ENCODE measurements at places on chromosomes 5 and 9. TPM values are rescaled to one million over a fixed set of nuclear protein-coding genes. Genes with fewer than 3 reads are reported as not detected.
A peak's percentile ranks its signal among the peaks of the same experiment; 100 is the strongest.

GRCh38 chr9:34382054-34382453 lies 5.4 kb upstream of the MYORG start:
- DNase-seq, result no peak

- DNase-seq, result no peak
Observed at GRCh38 chr5:1794901-1795290, 4.7 kb downstream of the MRPL36 start.

DNA sequence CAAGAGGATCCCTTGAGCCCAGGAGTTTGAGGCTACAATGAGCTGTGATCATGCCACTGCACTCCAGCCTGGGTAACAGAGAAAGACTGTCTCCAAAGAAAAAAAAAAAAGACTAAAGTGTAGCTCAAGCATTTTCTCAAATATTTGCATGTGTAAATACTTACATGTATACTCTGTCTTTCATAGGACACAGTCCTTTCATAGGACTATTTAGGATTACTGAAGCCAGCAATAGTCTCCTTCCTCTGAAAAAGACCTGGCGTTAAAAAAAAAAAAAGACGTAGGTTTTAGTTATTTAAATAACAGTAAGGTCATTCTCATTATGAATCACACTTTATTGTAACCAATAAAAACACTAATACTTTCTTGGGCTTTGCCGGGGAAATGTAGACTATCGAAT lies 29.9 kb downstream of the HSDL2 start:
- DNase-seq, result no peak

GRCh38 chr5:15501091-15501791 lies 1.3 kb downstream of the FBXL7 start:
- peak; percentile 86 for DNase-seq

DNA sequence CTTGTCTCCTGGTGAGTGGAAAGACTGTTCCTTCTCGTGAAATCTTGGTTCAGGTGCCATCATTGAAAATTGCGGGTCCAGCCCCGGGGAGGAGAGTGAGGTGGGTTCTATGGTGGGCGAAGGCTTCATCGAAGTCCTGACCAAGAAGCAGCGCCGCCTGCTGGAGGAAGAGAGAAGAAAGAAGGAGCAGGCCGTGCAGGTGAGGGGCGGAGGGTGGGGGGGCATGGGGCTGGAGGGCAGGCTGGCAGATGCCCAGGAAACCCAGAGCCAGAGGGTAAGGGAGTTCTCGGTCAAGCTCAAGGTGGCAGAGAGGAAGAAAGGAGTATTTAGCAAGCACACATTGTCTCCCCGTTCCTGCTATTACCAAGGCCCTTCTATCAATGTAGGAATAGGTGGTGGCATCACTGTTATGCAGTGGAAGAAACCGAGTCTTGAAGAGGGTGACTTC lies 24.3 kb upstream of the POMT1 start:
- DNase-seq, result peak; percentile 81

- no peak for DNase-seq
Observed at GRCh38 chr5:127898551-127899213, 184.9 kb upstream of the SLC12A2 start.

DNA sequence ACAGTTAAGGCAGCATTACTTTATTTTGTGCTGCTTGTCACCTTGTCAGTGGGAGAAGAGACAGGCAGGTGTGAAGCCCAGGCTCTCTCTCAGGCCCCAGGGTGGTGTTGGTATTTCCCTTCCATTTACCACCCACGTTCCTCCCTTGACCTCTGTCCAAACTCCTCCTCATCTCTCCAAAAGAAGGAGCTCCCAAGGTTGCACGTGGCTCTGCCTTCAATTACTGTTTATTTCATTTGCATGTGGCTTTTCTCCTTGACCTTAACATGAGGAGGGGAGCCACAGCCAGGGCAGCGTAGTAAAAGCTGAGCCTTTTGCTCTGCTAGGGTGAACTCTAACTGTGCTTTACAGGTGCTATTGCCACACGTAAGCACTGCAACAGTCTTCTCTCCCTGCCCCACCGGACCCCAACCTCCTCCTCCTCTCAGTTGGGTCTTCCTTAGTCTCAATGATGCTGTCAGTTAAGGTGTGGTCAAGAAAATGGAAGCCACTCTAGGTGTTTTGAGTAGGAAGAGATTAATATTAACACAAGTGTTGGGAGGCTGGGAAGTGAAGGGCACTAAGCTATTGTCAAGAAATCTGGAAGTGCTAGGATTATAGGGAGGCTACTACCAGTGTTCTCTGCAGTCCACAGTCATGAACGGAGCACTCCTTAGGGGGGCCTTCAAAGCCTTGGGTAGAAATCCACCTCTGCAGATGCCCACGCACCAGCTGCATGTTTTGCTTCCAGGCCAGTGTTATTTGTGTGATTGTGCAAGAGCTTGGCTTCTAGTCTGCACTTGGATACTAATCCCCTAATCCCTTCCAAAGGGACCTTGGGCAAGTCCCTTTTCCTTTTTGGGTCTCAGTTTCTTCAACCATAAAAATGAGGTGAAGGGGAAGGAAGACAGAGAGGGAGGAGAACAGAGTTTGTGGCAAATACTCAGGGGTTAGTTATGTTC lies 3.9 kb upstream of the ALDH1B1 start:
- DNase-seq, result no peak

- DNase-seq, result peak; percentile 69
Observed at GRCh38 chr5:523441-524222, 617 bp downstream of the SLC9A3 start.

DNA sequence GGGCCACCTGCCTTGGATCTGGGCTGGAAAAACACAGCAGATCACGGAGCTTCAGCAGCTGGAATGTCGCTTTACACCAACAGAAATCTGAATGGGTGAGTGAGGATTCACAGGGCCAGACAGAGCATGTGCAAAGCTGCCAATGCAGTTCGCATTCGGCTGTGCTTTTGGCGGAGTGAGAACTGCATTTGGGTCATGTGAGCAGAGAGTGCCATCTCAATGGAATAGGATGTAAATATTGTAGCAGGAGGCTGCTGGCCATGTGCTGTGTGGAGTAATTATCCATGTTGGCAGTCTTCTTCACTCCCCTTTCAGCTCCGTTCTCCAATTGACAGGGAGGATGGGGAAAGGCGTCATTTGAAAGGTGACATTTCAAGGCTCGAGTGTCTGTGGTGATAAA lies at the start of gene ANKRD55:
Gene ANKRD55, minus strand, starts transcription at position 101 of the 400 bp plus-strand sequence. CDS start 417 bp downstream, outside the sequence.
- no peak for DNase-seq

GRCh38 chr9:2324742-2325141 lies 296.8 kb upstream of the VLDLR start:
- no peak for DNase-seq

DNA sequence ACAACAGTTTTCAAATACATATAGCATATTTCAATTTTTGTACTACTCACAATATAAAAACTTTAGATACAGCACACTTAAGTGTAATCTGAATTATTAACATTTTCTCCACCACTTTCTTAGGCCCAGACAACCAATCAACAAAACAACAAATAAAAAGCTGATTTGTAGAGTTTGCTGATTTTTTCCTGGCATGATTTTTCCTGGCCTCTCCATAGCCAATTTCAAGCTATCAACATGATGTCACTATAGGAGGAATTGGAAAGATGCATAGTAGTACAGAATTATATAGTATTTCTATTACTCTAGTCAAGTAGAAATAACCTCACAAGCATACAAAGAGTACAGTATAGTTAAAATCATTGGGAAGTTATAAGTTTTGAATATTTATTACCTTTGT lies 35.1 kb upstream of the ADAMTS19 start:
- no peak for DNase-seq

DNA sequence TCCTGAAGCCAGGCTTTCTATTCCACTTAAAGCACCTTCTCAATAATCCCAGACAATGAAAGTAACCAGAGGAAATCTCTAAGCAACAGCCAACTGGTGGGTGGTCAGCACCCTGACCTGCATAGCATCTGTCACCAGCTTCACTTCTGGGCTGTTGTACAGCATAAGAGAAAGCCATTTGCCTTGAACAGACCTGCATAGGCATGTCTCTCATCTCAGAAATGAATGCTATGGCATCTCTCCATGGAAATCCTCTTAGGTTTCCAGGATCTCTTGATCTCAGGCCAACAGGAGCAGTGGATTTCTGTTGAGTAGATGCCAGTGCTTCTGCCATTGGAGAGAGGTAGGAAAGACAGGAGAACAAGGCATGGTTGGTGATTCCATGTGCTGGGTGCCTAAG lies 213.6 kb downstream of the GRIA1 start:
- DNase-seq, result no peak

- no peak for DNase-seq
Observed at GRCh38 chr5:125720348-125720685, 702.9 kb upstream of the GRAMD2B start.

Gene DBH
- not detected for total RNA-seq

Gene ZNF462
- 93.4 TPM for total RNA-seq

Gene TSLP
- not detected for total RNA-seq

Gene DAB2
- 9.9 TPM for total RNA-seq

Gene ZFAND5
- 119 TPM for total RNA-seq

Gene FAM240B
- total RNA-seq, result not detected

Gene PITX1
- total RNA-seq, result not detected

Gene MOB3B
- 15.3 TPM for total RNA-seq

Gene TMEM232
- total RNA-seq, result 5.2 TPM
